Mucosa of descending colon (tissue), 3 donors: ENCODE measurements at places on chromosomes 6 and 20.
A peak's percentile ranks its signal among the peaks of the same experiment; 100 is the strongest.

GRCh38 chr6:74755196-74755595 is 450.7 kb downstream of the COL12A1 start:
- peak; percentile 17 for DNase-seq

- no peak for DNase-seq
Measured at GRCh38 chr6:85680388-85680787, 37.7 kb upstream of the SYNCRIP start.

DNA sequence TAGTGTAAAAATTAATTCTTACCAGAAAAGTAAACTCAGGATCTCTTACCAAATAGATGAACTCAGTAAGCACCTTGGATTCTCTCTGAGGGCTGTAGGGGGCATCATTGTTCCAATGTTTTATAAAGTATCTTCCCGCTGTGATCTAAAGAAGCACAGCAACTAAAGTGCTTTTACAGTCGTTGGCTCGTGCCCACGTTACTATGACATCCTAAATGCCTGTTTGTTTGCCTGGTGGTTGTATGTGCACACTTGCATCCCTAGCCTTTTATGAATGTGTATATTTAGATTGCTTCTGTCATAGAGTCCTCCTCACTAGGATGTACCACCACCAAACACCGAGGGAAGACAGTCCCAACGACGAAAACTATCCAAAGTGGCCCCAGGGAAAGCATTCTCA is 34.5 kb downstream of the SLX4IP start:
- no peak for DNase-seq

GRCh38 chr6:40369042-40369441 is 218.1 kb downstream of the LRFN2 start:
- DNase-seq: no peak

DNA sequence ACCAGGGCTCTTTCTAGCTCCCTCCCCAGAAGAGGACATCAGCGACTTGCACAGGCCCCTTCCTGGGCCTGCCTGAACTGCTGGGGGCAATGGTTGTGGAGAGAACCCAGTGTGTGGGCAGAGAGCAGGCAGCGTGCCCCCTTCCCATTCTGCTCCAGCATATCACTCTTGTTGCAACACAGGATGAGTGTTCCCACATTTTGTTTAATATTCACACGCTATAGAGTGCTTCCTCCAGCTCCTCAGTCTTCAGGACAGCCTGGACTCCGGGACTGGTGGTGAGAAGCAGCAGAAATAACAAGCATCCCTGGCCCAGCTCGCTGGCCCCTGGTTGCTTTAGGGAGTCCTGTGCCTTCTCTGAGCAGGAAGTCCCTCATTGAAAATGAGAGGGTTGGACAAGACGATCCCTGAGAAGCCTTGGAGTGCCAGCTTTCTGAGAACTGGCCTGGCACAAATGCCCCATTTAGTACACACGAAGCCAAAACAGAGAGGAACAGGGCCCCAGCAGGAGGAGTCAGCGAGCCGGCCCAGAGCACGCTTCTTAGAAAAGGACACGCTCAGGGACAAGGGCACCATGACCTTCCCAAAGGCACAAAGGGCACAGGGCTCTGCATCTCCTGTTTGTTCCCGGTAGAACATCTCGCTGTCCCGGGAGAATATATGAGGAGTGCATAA is 84.2 kb upstream of the FOXC1 start:
- DNase-seq: no peak

- no peak for DNase-seq
Measured at GRCh38 chr6:48199499-48199898, 88.5 kb upstream of the PTCHD4 start.

GRCh38 chr6:37244430-37245310 is 12.9 kb upstream of the TBC1D22B start:
- peak; percentile 58 for DNase-seq

GRCh38 chr6:157381631-157382621 is 936 bp downstream of the ZDHHC14 start:
- peak; percentile 75 for DNase-seq

DNA sequence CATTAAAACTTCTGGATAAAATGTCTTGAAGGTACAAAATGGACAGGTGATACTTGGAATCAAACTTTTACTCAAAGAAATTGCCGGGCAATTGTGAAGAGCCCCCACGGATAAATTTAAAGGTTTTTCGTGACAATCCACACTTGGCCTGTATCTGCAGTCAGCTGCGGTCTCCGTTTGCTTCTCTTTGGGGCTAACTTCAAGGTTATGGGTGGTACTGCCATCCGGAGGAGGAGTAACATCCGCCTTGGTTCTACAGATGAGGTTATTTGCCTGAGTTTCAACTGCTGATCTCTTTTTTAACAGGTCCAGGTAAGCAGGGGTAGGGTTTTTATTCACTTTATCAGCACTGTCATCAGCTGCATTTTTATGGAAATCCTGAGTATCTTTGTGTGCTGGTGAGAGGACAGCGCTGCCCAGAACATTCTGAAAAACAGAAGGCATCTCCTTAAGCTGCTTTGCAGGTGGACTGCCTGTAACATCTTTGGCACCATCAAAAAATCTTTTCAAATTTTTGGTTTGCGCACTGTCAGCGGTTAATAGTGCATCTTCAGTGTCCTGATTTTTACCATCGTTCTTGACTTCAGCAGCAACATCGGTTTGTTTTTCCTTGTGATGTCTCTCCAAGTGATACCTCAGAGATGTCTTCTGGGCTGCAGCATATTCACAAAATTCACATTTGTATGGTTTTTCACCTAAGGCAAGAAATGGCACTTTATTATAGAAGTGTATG is 16.9 kb downstream of the ZNF217 start:
- DNase-seq: no peak

DNA sequence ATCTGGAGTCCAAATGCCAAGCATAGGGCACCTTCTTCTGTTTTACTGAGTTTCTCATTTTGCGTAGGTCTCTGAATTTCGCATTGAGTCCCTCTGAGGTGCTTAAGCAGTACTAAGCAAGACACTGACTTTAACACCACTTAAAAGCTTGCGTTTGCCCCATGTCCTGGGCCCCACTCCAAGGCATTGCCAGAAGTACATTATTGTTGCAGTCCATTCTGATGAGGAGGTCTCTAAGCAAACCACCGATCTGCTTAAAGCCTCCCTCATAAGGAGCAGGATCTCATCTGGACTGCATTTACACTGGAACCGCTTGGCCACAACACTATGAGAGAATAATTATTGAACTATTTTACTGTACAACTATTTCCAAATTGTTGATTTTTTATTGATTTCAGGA is 16.3 kb downstream of the BMP2 start:
- no peak for DNase-seq

GRCh38 chr6:72739368-72739779 is 117.5 kb downstream of the KCNQ5 start:
- DNase-seq: no peak

DNA sequence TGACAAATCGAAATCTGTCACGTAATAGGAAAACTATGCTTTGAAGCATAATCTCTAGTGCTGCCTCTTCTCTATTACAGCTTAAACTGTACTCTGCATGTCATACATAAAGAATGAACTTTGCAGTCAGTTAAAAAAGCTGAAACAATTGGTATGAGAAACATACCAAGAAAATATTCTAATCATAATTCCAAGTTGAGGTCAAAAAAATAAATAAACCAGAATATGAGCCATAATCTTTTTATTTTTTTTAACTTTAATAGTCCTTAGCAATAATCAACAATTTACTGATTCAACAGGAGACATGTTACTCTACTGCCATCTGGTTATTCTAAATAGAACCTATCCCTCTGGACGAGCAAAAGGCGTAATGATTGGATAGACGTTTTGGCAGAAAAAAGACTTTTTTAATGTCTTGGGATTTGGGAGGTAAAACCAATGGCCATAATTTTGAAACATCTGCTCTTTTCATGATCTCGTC is 224.4 kb upstream of the FLRT3 start:
- DNase-seq: no peak

- DNase-seq: no peak
Measured at GRCh38 chr6:25155211-25155610, 124.0 kb upstream of the CARMIL1 start.

GRCh38 chr6:6753301-6753700 is 164.8 kb downstream of the LY86 start:
- DNase-seq: peak; percentile 73

DNA sequence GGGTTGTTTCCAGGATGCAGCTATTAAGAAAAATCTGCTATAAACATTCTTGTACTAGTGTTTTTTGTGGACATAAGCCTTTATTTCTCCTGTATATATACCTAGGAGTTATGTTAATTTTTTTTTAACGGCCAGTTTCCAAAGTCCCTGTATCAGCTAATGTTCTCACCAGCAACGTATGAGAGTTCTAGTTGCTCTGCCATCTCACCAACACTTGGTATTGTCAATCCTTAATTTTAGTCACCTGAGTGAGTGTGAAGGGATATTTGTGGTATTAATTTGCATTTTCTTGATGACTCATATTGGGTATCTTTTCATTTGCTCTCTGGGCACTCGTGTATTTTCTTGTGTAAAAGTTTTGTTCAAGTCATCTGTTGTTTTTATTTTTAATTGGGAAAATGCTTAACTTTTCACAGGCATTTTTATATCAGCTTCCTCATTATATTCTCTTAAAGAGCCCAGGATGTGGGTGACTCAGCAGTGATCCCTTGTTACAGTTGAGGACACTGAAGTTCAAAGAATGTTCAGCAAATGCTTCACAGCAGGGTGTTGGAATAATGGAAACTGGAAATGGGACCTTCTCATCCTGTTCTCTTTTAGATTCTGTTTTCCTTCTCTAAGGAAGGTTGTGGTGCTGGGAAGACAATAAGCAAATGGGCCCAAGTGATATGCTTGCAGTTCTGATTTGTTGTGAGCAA is 211.7 kb upstream of the PRND start:
- no peak for DNase-seq

DNA sequence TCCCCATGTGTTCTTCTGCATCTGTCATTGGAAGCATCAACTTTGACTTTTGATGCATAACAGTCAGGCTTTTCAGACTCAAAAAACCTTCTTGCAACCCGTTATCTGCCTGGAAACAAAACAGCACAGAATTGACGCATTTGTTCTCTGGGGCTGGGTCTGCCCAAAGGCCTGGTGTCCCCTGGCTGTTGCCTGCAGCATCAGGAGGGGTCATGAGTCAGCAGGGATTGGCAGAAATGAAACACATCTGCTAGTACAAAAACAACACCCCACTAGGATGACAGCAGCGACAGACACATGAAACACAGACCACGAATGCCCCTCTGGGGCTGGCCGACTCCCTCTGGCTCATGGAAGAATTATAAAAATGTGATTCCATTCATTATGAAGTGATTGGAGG is 157.6 kb upstream of the INSM1 start:
- DNase-seq: no peak

- no peak for DNase-seq
Measured at GRCh38 chr20:36848078-36848660, 27.8 kb upstream of the TLDC2 start.

DNA sequence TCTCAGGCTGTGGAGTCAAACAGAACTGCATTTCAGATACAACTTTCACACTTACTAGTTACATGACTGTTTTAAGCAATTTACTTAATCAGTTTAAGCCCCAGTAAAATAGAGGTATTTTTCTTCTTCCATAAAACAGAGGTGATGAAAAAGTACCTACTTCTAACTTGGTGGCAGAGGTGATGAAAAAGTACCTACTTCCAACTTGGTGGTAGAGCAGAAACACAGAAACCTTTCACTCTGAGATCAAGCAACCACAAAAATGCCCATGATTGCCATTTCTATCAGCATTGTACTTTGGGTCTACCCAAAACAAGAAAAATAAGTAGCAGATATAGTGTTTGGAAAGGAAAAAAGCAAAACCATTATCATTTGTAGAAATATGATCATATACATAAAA is 148.7 kb downstream of the OPRM1 start:
- DNase-seq: no peak

DNA sequence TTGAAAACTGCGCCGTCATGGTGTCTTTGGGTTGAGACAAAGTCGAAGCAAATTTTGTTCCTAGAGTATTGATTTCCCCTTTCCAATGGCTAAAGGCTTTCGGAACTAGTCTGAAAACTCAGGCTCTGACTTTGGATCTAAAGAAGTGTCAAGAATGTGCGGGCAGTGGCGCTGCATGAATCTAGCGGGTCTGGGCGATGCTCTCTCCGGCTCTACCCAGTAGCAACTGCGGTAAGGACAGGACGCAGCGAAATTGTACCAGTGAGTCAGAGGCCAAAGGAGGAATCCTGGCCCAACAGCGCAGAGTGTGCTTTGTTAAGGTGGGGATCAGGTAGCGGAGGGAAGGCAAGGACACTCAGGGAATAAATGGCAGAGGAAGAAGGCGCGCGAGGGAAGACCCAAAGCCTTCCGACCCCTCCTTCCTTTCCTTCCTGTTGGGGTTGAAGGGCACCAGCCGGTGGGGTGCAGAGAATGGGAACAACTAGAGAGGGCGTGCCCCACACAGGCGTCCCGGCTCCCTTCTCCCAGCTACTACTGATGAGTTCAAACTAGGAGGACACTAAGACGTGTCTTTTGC is 32.1 kb downstream of the HLA-F start:
- DNase-seq: no peak

- DNase-seq: no peak
Measured at GRCh38 chr20:14913896-14914620, 576.6 kb upstream of the FLRT3 start.

DNA sequence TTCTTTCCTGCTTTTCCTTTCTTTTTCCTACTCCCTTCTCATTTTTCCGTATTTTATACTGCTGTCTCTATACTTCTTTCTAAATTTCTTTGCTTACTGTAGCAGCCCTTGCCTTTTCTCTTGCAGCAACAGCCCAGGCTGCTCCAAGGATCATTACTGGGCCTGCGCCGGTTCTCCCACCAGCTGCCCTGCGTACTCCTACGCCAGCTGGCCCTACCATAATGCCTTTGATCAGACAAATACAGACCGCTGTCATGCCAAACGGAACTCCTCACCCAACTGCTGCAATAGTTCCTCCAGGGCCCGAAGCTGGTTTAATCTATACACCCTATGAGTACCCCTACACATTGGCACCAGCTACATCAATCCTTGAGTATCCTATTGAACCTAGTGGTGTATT is 148.8 kb downstream of the QKI start:
- DNase-seq: no peak

DNA sequence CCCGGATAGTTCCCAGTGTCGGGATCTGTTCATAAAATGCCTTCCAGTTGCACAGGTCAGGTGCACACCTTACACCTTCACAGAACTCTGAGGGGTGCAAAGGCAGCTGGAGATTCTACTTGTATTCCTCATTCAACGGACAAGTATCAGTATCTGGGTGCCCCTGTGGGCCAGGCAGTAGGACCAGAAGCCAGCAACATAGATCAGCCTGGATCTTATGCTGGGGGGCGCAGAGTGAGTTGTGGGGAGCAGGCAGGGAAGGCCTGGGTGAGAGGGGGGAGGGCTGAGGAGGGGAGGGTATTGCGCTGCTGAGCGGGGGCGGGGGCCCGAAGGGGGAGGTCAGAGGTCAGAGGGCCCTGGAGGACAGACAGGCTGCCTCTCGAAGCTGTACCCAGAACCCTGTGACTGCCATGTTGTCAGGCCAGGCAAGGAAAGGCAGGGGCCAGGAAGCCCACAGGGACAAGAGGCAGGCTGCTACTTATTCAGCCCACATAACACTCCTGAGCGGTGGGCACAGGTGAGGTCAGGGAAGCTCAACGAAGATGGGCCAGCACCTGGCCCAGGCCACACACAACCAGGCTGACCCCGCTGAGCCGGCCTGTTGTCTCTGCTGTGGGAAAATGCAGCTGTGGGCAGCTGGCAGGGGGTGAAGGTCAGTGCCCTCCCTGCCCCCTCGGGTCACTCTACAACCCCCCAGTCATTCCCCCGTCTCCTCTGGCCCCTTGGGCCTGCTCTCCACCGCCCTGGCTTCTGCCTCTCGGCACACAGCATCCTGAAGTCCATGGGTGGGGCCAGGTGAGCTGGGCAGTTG is 1.1 kb downstream of the OPRL1 start:
- no peak for DNase-seq
